ENCODE measurements at places on chromosomes 7 and 10. TPM values are rescaled to one million over a fixed set of nuclear protein-coding genes. Genes with fewer than 3 reads are reported as not detected.

GRCh38 chr10:102605712-102606111, 38.6 kb upstream of the TRIM8 start:
- DNase-seq = no peak

GRCh38 chr10:96352582-96352981, 6.2 kb downstream of the OPALIN start:
- DNase-seq = no peak

DNA sequence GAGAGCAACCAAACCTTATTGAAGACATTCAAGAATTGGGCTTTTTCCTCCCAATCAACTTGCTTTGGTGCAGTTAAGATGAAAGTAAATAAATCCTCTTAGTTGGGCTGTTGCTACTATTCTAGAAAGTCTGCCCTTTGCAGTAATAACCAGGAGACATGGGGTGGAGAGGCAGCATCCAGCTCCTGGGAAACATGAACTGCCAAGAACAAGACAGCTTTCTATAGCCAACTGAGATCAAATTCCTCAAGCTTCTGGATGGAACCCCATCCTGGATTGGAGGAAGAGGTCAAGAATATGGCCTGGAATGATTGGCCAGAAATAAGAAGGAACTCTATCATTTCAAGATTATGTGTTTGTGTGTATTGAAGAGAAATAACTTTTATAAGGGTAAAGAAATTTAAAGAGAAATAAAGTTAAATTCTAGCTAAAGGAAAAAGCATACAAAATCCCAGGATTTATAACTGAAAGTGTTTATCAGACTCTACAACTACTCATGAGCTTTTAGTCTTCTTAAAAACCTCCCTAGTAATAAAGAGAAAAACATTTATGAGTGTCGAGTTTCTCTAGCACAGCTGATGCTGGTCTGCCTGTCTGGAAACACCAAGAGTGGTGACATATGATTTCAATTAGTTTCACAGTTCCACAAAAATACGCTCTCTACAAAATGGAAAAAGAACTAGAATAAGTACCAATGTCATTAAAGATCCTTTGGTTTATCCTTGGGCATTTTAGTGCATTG, 70.1 kb upstream of the COL1A2 start:
- DNase-seq = no peak

- DNase-seq = no peak
Observed at GRCh38 chr7:1624999-1625927, 44.8 kb upstream of the ELFN1 start.

Gene CTAGE8
- total RNA-seq = 8.9 TPM

- DNase-seq = no peak
Observed at GRCh38 chr10:121185816-121186455, 334.8 kb downstream of the WDR11 start.

Gene CYCS
- 62.3 TPM for total RNA-seq

DNA sequence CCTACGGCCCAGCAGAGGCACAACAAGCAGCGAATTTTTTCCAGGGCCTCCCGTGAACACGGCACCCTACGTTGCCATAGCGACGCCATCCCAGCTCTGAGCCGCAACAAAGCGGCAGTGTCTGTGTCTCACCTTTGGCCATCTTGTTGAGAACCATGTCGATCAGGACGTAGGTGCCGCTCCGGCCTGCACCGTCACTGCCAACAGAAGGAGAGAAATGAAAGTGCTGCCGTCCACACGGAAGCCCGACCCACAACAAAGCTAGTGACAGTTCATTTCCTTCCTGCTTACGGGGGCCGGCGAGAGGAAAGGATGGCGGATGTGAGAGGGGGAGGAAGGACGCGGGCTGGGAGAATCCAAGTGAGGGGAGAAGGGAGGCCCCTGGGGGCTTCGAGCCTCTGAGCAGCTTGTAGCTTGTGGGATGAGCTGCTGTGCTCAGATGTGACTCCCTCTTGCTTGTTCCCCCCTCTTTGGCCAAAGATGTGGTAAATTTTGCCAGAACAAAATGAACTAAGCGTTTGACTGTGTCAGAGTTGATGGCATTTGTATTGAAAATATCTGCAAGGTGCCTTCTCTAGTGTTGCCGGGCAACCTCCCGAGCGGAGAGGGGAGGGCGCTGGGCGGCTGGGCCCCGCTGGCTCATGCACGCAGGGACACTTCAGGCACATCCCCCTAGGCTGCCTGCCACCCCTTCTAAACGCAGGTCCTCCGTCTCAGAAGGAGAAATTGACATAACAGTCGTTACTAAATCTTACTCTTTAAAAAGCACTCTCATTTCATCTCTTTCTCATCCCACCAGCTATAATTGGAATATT, 232.2 kb downstream of the DNAJB6 start:
- DNase-seq = no peak

- no peak for DNase-seq
Observed at GRCh38 chr10:34908481-34908880, 93.4 kb upstream of the PARD3 start.

Gene C10orf105
- not detected for total RNA-seq

Gene WEE2
- total RNA-seq = 0.16 TPM

GRCh38 chr10:117003336-117003735, 1.7 kb downstream of the SHTN1 start:
- no peak for DNase-seq

DNA sequence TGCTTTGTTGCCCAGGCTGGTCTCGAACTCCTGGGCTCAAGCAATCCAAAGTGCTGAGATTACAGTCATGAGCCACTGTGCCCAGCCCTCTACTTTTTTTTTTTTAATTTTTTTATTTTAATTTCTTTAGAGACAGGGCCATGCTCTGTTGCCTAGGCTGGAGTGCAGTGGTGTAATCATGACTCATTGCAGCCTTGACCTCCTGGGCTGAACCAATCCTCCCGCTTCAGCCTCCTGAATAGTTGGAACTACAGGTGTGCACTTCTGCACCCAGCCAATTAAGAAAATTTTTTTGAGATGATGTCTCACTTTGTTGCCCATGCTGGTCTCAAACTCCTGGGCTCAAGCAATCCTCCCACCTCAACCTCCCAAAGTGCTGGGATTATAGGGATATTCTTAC, 528.6 kb downstream of the GATA3 start:
- DNase-seq = no peak
